Inflammatory macrophage (primary cell): ENCODE measurements at places on chromosomes 2 and 18.

DNA sequence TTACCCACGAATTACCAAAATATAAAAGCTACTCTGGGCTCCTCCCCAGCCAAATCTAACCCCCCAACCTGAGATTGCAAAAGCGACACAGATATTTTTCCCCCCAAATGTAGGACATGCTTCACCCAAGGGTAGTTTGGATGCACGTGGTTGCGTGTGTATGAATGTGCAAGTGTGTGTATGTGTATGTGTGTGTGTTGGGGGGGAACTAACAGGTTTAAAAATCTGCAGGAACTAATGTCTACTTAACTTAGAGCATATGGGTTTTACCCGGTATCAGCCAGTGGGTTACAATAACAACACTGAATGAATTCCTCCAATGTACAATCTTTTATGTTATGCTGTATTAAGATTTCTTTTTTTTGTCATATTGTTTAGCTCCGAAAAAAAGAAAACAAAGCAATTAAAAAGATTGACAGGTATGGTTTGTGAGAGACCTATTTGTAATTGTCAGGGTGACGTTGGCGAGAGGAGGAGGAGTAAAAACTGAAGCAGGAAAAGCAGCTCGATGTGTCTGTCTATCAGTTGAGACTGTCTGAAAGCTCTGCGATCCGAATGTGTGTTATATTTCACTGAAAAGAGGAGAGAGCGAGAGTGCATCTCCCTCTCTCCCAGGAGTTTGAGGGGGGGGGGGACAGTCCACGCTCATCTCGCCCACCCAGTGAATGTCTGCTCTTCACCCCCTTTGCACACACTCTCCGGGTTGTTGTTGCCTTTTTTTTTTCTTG is at the start of gene TSHZ1:
Gene TSHZ1, plus strand, starts transcription at position 524 of the 728 bp plus-strand sequence. CDS start 1,080 bp downstream, outside the sequence.
- DNase-seq = peak; percentile 76

DNA sequence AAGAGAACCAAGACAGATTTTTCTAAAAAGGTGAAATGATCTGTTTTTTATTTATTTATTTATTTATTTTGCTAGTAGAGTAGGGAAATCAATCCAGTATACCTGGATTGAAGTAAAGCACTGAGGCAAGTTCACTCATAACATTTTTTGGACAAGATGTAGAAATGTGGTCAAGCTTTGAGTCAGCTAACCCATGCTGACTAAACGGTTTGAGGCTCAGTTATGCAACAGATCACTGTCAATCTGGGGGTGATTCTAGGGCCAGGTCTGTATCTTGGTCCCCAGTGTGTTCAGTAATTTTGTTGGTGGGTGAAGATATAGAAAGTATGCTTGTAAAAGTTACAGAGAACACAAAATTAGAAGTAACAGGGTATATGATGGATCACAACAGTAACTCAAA is 60.2 kb downstream of the RMDN2 start:
- peak; percentile 45 for DNase-seq

GRCh38 chr18:56869189-56869777 is 218.1 kb downstream of the WDR7 start:
- DNase-seq = peak; percentile 64

DNA sequence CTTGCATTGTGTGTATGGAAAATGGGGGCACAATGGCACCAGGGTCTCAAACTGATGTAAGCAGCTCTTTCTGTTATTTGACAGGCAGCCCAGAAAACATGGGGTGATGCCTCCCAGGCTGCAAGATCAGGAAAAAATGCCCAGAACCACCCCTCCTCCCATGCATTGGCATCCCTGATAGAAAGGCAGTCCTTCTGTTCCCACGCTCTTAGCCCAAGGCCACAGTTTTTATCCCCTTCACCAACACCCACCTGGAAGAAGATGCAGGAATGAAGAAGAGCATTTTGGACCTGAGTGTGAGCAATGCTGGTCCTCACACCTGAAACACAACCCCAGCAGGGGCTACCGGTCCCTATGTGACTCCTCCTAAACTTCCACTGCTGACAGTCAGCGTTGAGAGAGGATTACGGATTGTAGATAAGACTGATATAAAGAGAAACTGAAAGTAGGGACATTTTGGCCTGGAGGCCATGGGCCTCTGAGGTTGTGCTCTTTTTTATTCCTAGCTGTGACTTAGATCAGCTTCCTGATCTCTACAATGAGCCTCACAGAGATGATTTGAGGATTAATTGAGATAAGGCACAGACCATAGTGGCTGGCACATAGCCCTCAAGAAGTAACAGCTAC is 386.0 kb upstream of the ATP5MC3 start:
- DNase-seq = no peak

DNA sequence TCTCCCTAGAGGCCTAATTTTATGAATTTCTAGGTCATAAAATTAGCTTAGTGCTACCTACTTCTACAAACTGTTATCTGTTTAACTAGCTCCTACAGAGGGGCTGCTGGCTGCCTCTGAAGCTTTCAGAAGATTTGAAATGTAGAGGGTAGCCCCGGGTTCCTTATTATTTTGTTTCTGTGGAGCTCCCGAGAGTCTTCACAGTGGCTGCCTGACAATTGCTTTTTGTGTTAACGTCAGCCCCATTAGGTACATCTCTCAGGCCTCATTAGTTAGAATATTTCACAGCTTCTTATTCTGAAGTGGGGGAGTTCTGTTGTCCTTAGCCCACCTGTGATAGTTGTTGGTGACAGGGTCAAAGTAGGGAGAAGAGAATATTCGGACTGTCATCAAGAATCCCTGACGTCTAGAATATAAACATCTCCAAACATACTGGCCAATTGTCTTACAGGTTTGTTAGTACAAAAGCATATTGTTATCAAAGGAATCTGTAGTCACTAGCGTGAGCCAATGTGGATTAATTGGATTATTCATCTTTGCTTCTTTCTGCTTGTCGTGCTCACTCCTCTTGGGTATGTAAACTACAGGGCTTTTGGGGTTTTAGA is 77.5 kb downstream of the DIS3L2 start:
- DNase-seq = no peak

- DNase-seq = peak; percentile 68
These were observed 151.8 kb upstream of the UNC80 start for GRCh38 chr2:209619782-209620181.

DNA sequence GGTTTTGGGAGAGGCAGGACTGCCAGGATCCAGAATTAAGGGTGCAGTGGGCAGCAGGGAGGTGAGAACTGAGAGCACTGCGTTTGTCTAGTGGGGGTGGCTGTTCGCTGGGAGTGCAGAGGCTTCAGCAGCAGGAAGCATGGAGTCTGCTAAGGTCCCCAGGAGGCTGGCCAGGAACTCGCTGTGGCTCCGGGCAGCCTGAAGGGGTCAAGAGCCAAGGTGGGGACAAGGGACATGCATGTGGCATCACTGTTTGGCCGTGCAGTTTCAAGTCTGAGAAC is 43.2 kb upstream of the SEMA4C start:
- DNase-seq = no peak

DNA sequence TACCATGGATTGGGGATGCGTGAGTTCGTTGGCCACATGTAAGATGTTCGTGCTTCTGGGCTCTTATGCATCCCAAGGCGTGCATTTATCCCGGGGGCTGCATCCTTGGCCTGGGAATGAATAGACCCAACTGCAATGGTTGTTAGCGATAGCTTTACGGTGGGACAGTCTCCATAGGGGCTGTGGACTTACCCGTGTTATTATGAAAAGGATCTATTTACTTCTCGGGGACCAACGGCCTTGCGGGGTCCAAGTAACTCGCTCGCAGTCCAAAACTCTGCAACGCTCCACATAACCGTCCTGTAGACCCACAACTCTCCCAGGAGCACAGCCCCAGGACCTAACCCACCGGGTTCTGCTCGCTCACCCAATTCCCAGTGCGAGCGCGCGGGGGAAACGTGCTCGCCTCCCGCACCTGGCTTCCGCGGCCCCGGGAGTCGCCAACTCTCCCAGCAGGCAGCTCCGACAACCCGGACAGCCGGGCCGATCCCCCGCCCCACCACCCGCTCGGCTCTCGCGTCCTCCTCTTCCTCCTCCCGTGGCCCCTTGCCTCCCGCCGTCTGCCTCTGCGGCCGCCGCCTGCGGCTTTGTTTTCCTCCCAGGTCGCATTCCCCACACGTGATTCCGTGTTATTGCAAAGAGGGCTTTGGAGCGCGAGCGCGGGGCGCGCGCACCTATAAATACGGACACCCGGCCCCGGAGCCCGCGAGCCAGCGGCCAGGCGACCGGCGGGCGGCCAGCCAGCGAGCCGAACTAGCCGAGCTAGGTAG is at the start of gene CABLES1:
Gene CABLES1, plus strand, starts transcription at position 706 of the 770 bp plus-strand sequence. CDS start 278 bp downstream, outside the sequence.
- no peak for DNase-seq

DNA sequence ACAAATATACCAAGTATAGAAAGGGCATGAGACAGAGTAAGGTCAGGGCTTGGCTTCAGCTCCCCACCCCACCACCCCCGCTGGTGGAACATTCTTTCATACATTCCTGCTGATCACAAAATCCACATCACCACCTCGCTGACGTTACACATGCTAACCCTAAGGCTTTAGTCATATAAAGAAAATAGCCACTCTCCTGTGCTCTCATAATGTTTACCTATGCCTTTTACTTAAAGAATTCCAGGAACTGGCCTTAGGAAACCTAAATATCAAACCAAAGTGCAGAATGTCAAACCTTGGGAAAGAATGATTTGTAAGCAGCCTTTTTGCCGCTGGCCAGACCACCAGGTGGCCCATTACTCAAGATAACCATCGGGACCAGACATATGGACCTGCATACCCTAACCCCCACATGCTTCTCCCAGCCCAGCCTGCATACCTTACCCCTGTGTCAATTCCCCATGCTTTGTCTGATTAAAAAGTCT is 136.3 kb upstream of the SLC39A10 start:
- peak; percentile 45 for DNase-seq

GRCh38 chr2:53793261-53793660 is 6.4 kb downstream of the ERLEC1 start:
- DNase-seq = no peak

DNA sequence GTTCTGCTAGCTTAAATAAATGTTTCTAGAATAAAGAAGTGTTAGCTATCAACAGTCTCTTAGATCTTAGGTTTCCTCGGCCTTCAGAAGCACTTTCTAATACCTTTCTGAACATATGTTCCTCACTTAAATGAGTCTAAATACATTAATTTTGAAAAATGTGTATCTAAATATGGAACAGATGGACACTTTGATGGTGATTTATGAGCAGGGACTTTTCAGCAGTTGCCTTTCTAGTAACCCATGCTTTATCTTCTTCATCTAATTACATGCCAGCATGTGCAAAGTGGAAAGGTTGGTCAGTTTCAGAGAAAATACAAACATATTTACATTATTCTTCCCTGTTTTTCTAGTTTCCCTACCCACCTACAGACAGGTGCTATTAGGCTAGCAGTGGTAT is 797.0 kb upstream of the CHAC2 start:
- no peak for DNase-seq

DNA sequence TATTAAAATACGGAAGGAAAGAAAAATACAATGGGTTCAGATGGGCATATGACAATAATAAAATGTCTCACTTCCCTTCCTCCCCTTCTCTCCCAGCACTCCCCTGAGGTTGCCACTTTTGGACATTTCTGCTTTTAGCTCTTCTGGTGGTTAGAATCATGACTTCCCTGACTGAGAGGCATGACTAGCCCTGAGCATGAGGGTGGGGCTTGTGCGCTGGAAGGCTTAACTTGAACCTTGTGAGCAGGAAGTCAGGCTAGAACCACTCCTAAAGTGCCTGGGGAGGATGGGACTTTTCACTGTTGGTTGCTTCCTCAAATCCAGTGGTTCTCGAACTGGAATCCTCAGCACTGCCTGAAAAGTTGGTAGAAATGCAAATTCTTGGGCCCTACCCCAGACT is 19.7 kb upstream of the ARHGAP25 start:
- peak; percentile 98 for DNase-seq

GRCh38 chr2:224628416-224628815 is 43.3 kb upstream of the CUL3 start:
- no peak for DNase-seq

GRCh38 chr2:178845566-178846457 is 38.6 kb upstream of the TTN start:
- DNase-seq = no peak

DNA sequence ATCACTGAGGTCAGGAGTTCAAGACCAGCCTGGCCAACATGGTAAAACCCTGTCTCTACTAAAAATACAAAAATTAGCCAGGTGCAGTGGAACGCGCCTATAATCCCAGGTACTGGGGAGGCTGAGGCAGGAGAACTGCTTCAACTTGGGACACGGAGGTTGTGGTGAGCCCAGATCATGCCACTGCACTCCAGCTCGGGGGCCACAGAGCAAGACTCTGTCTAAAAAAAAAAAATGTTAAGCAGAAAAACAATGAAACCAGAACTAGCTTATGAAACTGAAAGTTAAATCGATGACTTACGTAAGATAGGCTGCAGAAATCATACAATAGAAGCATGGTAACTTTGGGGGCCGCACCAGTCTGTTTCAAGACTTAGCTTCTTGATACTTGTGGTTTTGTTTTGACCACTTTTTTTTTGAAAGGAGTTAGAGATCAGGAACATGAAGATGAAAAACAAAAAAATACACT is 6.2 kb upstream of the GPR155 start:
- peak; percentile 71 for DNase-seq

- peak; percentile 50 for DNase-seq
These were observed 5.1 kb downstream of the POLR1B start for GRCh38 chr2:112547333-112547732.

DNA sequence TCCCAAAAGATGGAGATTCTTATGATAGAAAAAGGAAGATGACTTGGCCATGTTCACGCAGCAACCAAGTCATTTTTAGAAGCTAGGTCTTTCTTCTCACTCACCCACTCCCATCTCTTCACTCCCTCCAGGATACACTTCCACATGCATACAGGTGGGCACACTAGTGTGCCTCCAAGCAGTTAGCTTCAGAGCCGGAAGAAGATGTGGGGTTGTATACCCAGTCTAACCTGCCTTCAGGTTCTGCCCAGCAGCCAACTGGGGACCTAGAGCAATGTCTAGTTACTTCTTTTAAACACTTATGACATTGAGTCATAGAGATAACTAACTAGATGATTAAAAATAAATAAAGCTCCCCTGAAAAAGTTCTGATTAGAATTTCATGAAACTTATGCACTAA is 21.8 kb upstream of the TANK start:
- no peak for DNase-seq

GRCh38 chr2:12990523-12990922 is 273.8 kb downstream of the TRIB2 start:
- no peak for DNase-seq

- no peak for DNase-seq
These were observed 11.7 kb downstream of the LAMA1 start for GRCh38 chr18:7105943-7106342.

DNA sequence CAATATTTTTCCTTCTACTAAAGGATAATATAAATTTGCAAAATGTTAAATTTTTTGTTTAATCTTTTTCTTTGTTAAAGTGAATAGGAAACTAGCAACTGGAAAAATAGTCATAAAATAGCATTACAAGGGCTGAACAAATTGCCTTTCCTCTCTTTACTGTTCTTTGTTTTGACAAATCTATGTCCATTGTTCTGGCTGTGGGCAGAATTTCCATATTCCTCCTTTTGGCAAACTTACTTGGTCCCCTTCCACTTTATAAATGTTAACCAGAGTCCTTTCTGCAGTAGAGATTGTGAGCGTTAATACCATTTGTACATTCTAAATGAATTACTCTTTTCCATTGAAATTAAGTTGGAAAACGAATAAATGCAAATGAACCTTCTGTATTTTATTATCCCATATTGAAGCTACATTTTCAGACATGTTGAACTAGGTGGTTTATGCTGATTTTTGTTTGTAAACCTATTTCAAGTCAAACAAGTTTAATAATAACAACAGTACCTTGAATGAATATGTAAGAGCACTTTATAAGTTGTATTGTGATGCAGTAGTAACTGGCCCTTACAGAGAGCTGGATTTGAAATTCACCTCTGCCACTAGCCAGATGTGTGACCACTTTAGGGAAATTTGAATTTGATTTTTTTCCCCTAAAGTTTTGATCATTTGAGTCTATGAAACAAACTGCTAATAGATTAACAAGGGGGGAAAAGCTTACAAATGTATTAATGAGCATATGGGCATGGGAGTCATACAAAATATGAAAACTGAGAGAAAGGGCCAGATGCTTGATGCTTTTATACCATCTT is 3.3 kb downstream of the RNF125 start:
- DNase-seq = no peak
